ENCODE measurements at places on chromosomes 4 and X.
A peak's percentile ranks its signal among the peaks of the same experiment; 100 is the strongest.

DNA sequence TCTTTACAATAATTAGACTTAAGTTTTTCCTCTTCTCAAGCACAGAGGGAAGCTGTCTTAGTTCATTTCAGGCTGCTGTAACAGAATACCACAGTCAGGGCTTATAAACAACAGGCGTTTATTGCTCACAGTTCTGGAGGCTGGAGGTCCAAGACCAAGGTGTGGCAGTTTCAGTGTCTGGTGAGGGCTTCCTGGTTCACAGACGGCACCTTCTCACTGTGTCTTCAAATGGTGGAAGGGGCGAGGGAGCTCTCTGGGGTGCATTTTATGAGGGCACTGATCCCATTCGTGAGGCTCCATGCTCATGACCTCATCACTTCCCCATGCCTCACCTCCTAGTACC, 115.7 kb upstream of the MXRA5 start:
- DNase-seq: no peak
- no peaks in the 10 kb centered on the region for H3K4me1 ChIP-seq
- no peak overlapping the region for H3K27ac ChIP-seq
- H3K36me3 ChIP-seq: no peaks in the 10 kb centered on the region
- H3K4me3 ChIP-seq: no peak overlapping the region

GRCh38 chrX:105116486-105116885, 104.0 kb downstream of the TEX13A start:
- H3K27me3 ChIP-seq: no peaks in the 10 kb centered on the region
- DNase-seq: no peak
- H3K27ac ChIP-seq: no peak overlapping the region
- no peak overlapping the region for H3K4me3 ChIP-seq
- no peaks in the 10 kb centered on the region for H3K4me1 ChIP-seq

DNA sequence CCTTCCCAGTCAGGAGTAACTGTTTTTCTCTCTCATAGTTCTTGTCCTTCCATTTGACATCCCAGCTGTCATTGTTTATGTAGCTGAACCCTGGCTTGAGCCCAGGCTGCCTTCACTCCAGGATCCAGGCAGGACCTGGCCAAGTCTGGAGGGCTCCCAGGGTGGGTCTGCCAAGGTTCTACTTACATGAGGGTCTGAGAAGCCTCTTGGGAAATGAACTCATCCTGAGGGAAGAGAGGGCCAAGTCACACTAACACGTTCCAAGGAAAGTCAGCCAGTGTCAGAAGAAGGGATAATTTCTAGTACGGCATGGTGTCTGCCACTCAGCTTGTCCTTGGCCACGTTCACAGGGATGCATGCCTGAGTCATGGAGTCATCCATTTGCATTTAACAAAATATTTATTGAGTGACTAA, 54.8 kb upstream of the SRD5A3 start:
- DNase-seq: no peak
- no peaks in the 10 kb centered on the region for H3K4me1 ChIP-seq
- H3K4me3 ChIP-seq: no peak overlapping the region
- no peaks in the 10 kb centered on the region for H3K27me3 ChIP-seq

DNA sequence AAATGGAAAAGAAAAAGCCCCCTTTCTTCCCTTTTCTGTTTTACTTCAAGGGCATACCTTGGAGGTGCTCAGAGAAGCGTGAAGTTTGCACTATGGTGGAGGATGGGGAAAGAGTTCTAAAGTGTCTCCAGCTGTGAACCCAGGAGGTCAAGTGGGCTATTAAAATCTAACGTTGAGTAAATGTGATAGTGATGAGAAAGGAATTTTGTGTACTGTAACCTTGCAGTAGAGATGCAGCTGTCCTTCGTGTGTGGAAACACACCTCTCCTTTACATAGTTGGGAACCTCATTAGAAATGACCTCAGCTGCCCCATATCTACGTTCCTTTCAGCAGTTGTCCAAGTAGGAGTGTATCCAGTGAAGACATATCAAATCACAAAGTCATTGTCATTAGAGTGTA, 26.5 kb downstream of the ADH5 start:
- no peak overlapping the region for H3K4me3 ChIP-seq
- H3K27me3 ChIP-seq: no peaks in the 10 kb centered on the region
- H3K27ac ChIP-seq: no peak overlapping the region
- H3K36me3 ChIP-seq: peaks cover 66% of the 10 kb centered on the region
- no peak for DNase-seq

GRCh38 chr4:113979148-113979904, at the start of gene ARSJ:
TSS of gene ARSJ (minus strand) at chr4:113979647. CDS start at chr4:113978834, 813 bp downstream.
- peaks cover 11% of the 10 kb centered on the region for H3K4me1 ChIP-seq
- H3K27me3 ChIP-seq: peaks cover 75% of the 10 kb centered on the region
- H3K36me3 ChIP-seq: no peaks in the 10 kb centered on the region
- DNase-seq: no peak

DNA sequence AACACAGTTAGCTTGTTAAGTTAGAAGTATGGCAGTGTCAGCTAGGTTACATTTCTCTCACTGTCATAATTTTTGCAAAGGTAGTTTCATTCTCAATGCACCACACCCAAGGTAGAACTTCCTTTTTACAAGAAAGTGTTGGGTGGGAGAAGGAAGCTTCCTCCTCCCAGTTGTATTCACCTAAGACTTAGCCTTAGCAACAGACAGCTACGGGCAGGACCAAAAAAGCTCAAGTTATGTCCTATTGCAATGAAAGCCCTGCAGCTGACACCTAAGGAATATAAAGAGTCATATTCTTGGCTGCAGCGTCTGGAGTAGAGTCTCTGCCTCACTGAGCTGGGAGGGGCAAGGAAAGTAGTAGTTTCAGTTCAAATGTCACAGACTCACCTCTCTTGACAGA, 25.1 kb upstream of the PRDM8 start:
- peaks cover 4% of the 10 kb centered on the region for H3K27me3 ChIP-seq
- peaks cover 47% of the 10 kb centered on the region for H3K4me1 ChIP-seq
- peaks cover 12% of the 10 kb centered on the region for H3K36me3 ChIP-seq
- peak overlapping the region; percentile 42 for H3K4me3 ChIP-seq
- DNase-seq: no peak

DNA sequence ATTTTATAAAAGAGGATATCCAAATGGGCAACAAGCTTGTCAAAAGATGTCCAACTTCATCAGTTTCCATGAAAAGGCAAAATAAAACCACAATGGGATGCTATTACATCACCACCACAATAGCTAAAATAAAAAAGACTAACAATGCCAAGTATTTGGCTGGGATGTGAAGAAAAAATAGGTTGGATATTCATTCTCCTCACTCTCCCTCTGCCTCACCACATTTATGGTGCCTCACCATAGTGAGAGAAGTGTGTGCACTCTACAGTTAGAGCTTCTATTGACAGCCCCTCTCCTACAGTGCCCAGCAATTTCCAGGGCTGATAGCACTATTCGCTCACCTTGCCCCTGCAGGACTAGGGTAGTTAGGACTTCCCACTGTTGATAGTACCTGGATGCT, 25.5 kb downstream of the VEGFC start:
- H3K4me3 ChIP-seq: no peak overlapping the region
- H3K36me3 ChIP-seq: no peaks in the 10 kb centered on the region
- H3K27me3 ChIP-seq: no peaks in the 10 kb centered on the region
- DNase-seq: no peak
- H3K27ac ChIP-seq: no peak overlapping the region

GRCh38 chr4:88296413-88297211, 12.3 kb upstream of the PPM1K start:
- H3K27ac ChIP-seq: no peak overlapping the region
- no peak overlapping the region for H3K4me3 ChIP-seq
- no peaks in the 10 kb centered on the region for H3K27me3 ChIP-seq
- DNase-seq: no peak

GRCh38 chrX:15151267-15152186, 118.4 kb downstream of the ASB9 start:
- H3K4me1 ChIP-seq: peaks cover 21% of the 10 kb centered on the region
- no peak for DNase-seq
- H3K4me3 ChIP-seq: no peak overlapping the region
- H3K27me3 ChIP-seq: peaks cover 7% of the 10 kb centered on the region
- H3K36me3 ChIP-seq: no peaks in the 10 kb centered on the region
- peak overlapping the region; percentile 38 for H3K27ac ChIP-seq

- peaks cover 4% of the 10 kb centered on the region for H3K27me3 ChIP-seq
- H3K27ac ChIP-seq: no peak overlapping the region
- H3K4me1 ChIP-seq: no peaks in the 10 kb centered on the region
- DNase-seq: no peak
- no peak overlapping the region for H3K4me3 ChIP-seq
Observed at GRCh38 chrX:11528623-11529022, 137.1 kb downstream of the ARHGAP6 start.

- peak overlapping the region; percentile 20 for H3K27ac ChIP-seq
- no peak overlapping the region for H3K4me3 ChIP-seq
- peak; percentile 55 for DNase-seq
- peaks cover 26% of the 10 kb centered on the region for H3K36me3 ChIP-seq
- peaks cover 57% of the 10 kb centered on the region for H3K4me1 ChIP-seq
Observed at GRCh38 chr4:153573881-153574802, 108.0 kb downstream of the TMEM131L start.

DNA sequence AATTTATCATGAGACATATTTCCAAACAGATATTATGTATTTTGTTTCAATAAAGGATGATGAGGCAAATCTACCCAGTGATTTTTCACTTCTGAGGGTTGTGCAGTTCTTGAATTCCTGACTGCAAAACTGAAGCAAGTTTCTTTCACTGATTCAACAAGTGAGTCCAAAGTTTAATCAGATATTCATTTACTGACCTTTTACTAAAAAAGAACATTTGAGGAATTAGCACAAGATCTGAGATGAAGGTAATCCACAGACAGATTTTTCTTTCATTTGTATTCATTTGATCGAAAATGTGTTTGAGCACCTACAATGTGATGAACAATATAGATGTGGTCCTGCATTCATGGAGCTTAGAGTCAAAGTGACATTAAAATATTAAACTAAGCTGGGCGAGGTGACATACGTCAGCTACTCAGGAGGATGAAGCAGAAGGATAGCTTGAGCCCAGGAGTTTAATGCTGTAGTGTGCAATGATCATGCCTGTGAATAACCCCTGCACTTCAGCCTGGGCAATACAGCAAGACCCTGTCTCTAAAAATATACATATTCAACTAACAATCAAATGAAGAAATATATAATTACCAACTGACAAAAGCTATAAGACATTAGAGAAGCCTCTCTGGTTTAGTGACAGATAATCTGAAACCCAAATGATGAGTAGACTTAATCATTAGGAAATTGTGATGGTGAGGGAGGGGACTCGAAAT, 76.6 kb downstream of the ANXA3 start:
- H3K4me1 ChIP-seq: peaks cover 12% of the 10 kb centered on the region
- DNase-seq: no peak
- no peaks in the 10 kb centered on the region for H3K36me3 ChIP-seq

GRCh38 chr4:165921546-165921945, 48.5 kb downstream of the TLL1 start:
- no peaks in the 10 kb centered on the region for H3K36me3 ChIP-seq
- no peak for DNase-seq

DNA sequence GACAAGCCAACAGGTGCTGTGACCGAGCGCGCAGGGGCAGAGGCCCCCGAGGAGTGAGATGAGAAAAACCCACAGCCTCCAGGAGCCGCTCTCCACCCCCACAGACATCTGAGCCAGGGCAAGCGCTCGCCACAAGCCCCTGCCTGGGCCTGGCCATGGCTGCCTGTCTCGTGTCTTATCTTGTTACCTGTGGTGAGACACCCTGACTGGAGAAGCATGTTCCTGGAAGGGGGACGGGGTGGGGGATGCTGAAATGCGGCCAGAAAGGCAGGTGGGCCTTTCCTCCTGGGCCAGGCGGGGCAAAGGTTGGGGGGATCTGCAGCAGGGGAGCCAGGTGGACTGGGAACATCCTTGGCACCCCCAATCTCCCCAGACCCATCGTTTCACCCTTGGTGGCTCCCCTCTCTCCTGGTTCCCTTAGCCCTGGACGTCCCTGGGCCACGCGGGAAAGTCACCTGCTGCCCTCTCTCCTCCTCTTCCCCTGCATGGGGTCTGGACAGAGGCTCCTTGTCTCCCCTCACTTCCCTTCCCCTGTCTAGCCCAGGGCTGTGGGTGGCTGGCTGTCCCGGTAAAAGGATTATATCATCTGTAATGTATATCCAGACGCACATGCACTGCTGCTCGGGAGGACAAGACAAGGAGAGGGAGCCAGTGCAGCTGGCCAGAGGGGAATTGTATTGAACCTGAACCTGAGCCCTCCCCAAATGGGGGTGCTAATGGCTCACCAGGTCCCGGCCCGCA, 8.4 kb upstream of the DUSP9 start:
- no peak overlapping the region for H3K27ac ChIP-seq
- DNase-seq: no peak
- no peaks in the 10 kb centered on the region for H3K36me3 ChIP-seq
- peaks cover 19% of the 10 kb centered on the region for H3K27me3 ChIP-seq
- no peak overlapping the region for H3K4me3 ChIP-seq

All from activated T-helper 2 cell treated with anti-CD3 and anti-CD28 coated beads, Interferon-gamma antibody, Interleukin-2, Interleukin-4, amounts not matched to agents 10 μg/mL and 5 μg/mL and 100 μg/mL, durations not matched to agents 14 hours and 24 hours and 36 hours (primary cell).